ENCODE measurements at places on chromosomes 13 and 19.
A peak's percentile ranks its signal among the peaks of the same experiment; 100 is the strongest.

GRCh38 chr19:4871711-4872110, 4.2 kb upstream of the PLIN3 start:
- DNase-seq, result no peak

DNA sequence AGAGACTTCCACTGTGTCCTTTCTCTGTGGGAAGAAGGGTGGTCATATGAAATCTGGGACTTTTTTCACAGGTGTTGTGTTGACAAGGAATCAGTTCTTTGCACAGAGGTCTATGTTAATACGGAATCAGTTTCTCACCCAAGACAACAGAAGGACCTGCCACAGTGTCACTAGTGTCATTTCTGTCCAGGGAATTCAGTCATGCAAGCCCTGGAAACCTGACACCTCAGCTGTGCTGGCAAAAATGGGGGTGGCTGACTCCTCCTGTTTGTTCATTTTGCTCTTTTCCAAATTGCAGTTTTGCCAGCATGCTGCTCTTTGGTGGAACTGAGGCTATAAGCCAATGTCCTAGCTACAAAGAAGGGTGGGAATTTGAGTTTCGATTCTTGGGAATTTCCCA, 49.8 kb upstream of the ESD start:
- no peak for DNase-seq

- DNase-seq, result no peak
Measured at GRCh38 chr13:68813180-68813796, 1294.3 kb upstream of the ATXN8OS start.

DNA sequence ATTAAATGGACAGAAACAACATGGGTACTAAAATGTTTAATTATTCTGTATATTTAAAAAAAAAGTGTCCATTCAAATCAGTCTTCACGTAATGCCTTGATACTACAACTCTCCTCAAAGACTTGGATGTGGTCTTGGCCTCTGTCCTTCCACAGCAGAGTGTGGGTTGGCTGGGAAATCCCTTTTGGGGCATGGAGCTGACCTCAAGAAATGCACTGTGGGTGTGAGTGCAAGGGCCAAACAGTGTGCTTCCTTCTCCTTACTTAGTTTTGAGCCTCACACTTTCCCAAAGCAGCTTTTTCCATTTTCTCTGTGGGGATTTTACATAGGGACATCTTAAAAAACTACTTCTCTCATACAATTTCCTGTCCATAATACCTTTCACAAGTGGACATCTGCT, 607.4 kb downstream of the EFNB2 start:
- DNase-seq, result no peak

DNA sequence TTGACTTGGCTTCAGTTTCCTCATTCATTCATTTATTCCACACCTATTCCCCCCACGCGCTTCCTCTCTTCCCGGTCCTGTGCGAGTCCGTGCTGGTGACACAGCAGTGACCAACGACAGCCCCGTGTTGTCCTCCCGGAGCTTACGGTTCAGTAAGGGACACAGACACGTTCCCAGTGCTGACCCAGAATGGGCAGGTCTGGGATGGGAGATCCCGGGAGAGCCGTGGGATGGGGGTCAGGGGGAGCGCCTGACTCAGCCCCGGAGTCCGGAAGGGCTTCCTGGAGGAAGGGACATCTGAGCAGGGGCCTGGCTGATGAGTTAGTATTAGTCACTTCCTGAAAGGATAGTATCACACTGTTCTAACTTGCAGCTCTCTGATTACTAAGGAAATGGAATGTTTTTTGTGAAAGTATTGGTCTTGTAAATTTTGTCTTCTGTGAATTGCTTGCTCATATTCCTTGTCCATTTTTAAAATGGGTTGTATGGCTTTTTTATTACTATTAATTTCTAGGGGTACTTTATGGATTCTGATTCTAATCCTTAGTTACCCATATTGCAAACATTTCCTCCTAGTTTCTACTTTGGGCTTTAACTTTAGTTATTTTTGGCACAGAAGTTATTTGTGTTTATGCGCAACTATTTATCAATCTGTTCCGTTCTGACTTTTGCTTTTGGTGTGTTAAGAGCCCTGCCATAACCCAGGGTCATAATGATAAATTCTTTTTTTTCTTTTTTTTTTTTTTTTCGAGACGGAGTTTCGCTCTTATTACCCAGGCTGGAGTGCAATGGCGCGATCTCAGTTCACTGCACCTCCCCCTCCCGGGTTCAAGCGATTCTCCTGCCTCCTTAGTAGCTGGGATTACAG, 708 bp upstream of the ERCC1 start:
- DNase-seq, result no peak

GRCh38 chr13:35760735-35761281, 284.3 kb upstream of the MAB21L1 start:
- DNase-seq, result no peak

DNA sequence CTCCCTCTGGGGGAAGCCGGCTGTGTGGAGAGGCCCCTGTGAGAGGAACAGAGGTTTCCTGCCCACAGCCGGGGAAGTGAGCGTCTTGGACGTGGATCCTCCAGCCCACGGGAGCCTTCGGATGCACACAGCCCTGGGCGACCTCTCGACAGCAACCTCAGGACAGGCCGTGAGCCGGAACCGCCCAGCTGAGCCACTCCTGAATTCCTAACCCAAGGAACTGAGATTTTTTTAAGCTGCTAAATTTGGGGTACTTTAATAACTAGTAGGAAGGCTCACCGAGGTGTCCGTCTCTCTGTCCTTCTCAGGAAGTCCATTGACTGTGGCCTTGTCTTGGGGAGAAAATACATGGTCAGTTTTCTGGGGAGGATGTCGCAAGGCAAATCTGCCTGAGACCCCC, 9.1 kb downstream of the LAIR1 start:
- no peak for DNase-seq

DNA sequence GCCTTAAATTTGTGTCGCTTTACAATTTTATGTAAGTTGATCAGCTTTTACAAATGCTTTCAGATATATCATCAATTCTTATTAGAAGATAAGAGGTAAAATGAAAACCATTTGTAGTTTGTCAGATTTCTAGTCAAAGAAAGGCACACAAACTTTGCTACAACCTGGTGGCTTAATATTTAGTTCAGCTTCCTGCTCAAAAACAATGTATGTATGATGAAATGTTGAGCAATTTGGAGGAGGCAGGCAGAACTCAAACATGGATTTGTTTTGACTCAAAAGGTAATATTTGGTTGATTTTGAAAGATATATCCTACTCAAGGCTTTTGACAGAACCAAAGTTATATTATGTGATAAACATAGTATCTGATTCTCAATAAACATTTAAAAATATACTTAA, 24.2 kb downstream of the NEK5 start:
- DNase-seq, result no peak

DNA sequence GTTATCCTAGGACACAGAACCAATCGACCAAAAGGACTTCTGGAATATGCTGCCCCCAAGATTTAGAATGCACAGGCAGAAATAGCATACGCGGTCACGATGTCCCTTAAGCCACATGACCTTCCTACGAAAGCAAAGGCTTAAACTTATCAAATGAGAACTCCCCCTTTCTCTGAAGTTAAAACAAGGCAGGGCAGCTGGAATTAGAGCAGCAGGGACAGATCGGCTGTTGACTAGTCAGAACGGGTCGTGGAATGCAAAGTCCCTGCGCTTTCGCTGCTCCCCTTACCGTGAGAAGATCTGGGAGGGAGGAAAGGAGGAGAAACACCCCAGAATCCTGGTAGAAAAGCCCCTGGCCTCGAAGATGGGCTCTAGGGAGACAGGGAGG, 799 bp upstream of the USPL1 start:
- DNase-seq, result peak; percentile 75

DNA sequence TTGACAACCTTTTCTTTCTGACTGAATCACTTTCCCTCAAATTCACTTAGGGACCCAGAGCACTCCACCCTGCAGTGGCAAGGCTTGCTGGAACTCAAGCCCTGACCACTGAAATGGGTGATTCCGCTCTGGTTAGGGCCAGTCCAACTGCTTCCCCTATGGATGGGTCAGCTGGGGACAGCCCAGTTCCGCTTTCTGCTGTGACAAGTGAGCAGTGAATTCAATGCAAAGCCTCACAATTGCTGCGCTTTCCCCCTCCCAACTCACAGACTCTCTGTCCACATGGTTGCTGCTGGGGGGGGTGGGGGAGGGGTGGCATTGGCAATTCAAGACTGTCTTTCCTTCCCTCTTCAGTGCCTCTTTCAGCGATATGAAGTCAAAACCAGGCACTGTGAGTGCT, 18.7 kb downstream of the CD70 start:
- no peak for DNase-seq

GRCh38 chr13:22009500-22009899, 338.6 kb downstream of the FGF9 start:
- no peak for DNase-seq

DNA sequence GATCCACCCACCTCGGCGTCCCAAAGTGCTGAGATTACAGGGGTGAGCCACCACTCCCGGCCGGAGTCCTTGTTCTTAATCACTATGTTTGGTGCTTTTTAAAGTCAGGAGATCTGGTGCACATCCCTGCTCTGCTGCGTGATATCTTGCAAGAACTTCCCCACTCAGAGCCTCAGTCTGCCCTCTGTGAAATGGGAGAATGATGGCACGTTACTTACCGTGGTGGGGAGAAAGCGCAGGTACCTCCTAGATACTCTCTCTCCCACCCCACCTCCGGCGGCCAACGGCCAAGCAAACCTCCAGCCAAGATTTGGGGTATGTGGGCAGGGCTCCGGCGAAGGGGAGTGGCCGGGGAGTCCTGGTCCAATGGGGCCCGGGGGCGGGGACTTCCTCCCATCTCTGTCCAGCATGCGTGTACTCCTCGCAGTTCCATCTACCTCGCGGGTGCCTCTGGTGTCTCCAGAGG, at the start of gene RYR1:
Gene RYR1 (plus strand): TSS at position 424 of the 466 bp plus-strand sequence. CDS start 139 bp downstream, outside the sequence.
- no peak for DNase-seq

DNA sequence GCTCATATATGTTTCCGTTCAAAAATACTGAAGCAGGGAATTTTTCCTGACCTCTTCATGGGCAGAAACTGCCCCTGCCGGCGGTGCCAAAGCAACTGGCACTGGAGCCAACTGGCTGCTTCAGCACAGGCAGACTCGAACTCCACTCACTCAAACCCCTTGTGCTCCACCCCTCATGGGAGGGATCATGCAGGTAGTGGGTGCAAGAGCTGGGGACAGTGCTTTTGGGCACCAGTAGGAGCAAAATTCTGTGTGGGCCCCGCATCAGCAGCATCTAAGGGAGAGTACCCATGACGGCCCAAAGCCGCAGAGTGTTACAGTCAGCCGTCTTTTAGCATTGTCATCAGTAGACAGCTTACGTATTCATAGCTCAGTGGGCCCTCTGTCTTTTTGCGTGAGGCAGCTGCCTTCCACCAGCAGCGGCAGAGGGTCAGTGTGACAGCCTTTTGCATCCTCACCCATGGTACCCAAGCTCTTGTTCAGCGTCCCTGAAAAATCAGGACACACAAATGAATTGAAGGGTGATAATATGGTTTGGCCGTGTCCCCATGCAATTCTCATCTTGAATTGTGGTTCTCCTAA, 393.8 kb downstream of the SLITRK6 start:
- no peak for DNase-seq

- DNase-seq, result no peak
Measured at GRCh38 chr13:49859560-49859959, 67.1 kb upstream of the KPNA3 start.

GRCh38 chr13:28719227-28720055, 671 bp upstream of the SLC46A3 start:
- no peak for DNase-seq

DNA sequence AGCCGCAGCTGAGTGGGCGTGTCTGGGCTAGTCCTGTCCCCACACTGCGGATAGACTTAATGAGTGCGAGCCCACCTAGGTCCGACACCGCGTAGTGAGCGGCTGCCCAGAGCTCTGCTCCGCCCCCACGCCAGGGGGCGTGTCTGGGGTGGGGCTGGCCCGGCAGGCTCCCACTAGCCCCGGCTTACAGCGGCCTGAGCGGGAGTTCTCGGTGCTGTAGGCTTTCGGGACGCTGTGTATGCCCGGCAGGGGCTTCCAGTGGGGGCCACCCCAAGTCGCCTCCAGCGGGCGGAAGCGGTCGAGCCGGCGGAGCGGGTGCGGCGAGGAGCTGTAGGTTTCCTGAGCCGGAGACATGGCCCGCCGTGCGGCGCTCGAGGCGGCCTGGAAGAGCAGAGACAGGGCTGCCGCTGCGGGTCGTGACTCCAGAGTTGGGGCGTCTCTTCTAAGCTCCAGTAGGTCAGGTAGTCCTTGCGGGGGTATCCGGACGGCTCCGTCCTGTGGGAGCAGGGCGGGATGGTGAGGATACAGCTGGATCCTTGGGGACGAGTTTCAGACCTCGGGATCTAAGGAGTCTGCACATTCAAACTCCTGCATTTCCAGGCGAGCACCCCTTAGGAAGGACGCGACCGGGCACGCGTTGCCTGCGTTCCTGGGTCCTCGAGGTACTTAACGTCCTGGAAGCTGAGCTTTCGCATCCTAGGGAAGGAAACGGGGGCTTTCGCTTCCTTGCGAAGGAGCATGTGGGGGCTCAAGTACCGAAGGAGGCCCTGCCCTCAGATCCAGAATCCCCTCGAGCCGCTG, 1.2 kb downstream of the CGB7 start:
- DNase-seq, result peak; percentile 54

DNA sequence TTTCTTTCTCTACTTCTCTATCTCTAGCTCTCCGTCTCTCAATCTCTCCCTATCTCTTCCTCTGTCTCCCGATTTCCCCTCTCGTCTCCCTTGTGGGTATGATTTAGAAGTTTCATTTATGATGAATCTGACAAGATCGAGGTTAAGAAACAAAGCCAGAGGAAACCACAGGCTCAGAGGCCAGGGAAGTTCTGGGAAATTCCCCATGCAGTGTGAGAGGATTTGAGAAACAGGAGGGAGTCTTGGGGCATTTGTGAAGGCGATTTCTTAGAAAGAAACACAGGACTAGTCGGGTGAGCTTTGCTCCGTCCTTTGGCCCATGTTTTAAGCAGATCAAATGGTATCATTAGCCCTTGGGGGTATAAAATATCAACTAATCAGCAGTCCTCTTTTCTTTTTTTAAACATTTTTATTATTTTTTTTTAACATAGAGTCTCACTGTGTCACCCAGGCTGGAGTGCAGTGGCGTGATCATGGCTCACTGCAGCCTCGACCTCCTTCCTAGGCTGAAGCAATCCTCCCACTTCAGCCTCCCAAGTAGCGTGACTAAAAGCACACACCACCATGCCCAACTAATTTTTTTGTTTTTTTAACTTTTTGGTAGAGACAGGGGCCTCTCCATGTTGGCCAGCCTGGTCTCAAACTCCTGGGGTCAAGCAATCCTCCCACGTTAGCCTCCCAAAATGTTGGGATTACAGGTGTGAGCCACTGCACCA, 25.8 kb downstream of the TNFSF9 start:
- no peak for DNase-seq

- no peak for DNase-seq
Measured at GRCh38 chr13:79871594-79871993, 390.6 kb downstream of the NDFIP2 start.

- DNase-seq, result no peak
Measured at GRCh38 chr19:49678985-49679770, 2.1 kb downstream of the PRMT1 start.

DNA sequence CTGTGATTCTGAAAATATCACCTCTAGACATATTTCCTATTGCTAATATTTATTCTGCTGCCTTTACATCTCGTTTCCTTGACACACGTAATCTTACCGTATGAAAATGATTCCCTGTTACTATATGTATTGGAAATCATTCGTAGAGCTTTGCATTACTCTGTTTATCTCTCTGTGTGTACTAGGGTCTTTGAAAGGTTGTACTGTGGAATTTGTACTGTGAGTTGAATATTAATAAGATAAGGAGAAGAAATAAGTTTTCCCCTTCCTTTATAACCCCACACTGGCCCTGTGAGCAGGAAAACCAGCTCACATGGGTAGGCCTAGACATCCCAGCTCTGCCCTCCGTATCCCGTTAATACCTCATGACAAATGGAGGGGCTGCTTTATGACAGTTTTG, 354.9 kb downstream of the KLF5 start:
- DNase-seq, result no peak
